ENCODE measurements at places on chromosomes 1 and 21. TPM values are rescaled to one million over a fixed set of nuclear protein-coding genes. Genes with fewer than 3 reads are reported as not detected.

DNA sequence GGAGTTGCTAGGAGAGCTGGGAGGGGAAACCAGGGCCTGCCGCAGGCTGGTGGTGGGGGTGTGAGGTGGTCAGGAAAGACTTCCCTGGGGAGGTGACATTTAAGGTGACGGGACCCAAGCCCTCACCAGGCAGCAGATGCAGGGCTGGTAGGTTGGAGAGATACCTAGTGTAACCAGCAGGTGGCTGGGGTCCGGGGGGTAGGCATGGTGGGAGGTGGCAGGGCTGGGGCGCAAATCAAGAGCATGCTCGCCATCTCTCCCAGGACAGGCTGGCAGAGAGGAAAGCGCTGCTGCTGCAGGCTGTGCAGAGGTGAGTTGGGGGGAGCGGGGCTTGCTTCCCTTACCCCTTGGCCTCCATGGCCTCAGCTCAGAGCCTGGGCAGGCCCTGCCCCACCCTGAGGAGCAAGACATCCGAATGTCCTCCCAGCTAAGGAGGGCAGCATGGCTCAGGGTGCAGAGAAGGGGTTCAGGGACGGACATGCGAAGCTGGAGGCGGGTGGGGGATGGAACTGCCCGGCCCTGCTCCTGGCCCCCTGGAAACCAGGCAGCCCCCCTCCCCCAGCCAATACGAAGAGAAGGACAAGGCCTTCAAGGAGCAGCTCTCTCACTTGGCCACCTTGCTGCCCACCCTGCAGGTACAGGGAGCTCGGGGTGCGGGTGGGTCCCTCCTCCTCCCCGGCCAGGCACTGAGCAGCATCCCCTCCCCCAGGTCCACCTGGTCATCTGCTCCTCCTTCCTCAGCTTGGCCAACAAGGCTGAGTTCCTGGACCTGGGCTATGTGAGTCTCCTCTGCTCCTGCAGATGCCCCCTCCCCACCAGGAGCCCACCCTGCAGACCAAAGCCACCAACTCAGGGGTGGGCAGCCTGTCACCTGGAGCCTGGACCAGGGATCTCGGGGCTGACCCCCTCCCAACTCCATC lies 4.0 kb downstream of the RNF207 start:
- no peak overlapping the region for H3K4me3 ChIP-seq
- H3K27ac ChIP-seq = no peak overlapping the region
- H3K36me3 ChIP-seq = no peaks in the 10 kb centered on the region
- H3K4me1 ChIP-seq = peaks cover 8% of the 10 kb centered on the region
- DNase-seq = no peak

DNA sequence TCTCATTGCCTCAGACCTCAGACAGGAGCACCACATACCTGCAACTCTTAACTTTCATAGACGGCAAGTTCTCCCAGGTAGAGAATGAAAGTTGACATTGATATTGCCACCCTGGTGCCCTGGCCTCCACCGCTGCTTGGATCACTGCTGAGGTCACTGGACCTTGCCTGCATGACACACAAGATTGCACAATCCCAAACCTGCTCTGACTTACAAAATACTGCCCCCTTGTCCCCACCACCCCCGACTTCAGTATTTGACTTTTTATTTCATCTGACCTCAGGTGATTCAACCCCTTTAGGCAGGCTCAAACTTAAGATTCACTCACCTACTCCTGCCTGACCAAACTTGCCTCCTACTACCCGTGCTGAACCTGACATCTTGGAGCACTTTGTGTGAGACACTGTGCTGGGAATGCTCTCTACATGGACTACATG lies 43.1 kb upstream of the S1PR1 start:
- no peak overlapping the region for H3K27ac ChIP-seq
- no peaks in the 10 kb centered on the region for H3K4me1 ChIP-seq
- no peaks in the 10 kb centered on the region for H3K27me3 ChIP-seq
- H3K4me3 ChIP-seq = no peak overlapping the region
- no peak for DNase-seq

GRCh38 chr1:227910511-227911153 lies 37.1 kb downstream of the WNT9A start:
- no peaks in the 10 kb centered on the region for H3K36me3 ChIP-seq
- H3K4me1 ChIP-seq = no peaks in the 10 kb centered on the region
- H3K27ac ChIP-seq = no peak overlapping the region
- no peak overlapping the region for H3K4me3 ChIP-seq

DNA sequence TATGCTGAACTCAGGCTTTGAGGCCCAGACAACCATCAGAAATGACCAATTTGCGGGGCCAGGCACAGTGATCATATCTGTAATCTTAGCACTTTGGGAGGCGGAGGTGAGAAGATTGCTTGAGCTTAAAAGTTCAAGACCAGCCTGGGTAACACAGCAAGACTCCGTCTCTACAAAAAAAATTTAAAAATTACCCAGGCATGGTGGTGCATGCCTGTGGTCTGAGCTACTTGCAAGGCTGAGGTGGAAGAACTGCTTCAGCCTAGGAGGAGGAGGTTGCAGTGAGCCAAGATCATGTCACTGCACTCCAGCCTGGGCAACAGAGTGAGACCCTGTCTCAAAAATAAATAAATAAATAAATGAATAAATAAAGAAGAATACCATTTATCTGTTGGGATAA lies 156.5 kb downstream of the EIF4G3 start:
- DNase-seq = no peak
- H3K4me1 ChIP-seq = peaks cover 19% of the 10 kb centered on the region
- H3K36me3 ChIP-seq = no peaks in the 10 kb centered on the region
- no peak overlapping the region for H3K27ac ChIP-seq

DNA sequence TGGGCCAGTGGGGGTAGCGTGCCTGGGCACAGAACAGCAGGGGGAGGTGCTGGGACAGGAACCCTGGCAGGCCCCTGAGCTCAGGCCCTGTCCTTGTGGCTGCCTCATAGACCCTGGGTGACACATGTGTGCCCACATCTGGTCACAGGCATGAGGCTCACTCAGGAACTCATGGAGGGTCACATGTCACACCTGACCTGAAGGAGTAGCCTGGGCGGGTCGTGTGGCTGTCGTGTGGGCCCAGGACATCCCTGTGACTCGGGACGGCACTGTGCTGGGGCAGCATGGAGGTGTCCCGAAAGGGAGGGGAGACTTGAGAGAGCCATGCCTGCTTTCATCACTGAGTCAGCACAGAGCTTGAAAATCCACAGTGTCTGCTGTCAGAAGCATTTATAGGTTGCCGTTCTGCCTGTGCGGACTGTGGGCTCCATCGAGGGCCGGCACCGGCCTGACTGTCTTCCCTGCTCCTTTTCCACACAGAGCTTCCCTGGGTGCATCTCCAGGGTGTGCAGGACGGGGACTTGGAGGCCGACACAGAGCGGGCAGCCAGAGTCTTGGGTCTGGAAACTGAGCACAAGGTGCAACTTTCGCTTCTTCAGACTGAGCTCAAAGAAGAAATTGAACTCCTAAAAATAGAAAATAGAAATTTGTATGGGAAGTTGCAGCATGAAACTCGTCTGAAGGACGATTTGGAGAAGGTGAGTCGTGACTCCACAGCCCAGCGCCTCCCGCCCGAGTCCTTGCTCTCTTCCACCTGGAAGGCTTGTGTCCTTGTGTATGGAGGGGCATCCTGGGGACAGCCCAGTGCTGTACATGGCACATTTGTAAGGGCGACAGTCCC lies 32.8 kb downstream of the PCNT start:
- H3K4me1 ChIP-seq = no peaks in the 10 kb centered on the region
- DNase-seq = no peak
- no peak overlapping the region for H3K27ac ChIP-seq
- H3K4me3 ChIP-seq = no peak overlapping the region

DNA sequence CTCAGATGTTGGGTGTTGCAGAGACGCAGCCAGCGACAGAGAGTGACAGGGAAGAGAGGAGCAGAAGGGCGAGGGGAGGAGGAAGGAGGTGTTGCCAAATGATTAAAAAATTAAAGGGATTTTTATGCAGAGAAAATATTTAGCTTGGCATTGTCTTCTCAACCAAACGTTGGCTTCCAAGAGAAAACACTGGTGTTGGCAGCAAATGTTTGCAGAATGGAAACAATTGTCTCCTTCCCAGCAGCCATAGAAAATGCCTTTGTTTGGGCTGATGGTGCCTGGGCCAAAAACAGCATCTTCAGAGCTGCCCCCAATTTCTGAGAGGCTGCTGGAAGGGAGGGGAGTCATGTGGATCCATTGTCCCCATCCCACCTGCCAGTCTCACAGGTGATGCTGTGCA lies 29.7 kb upstream of the GRIK3 start:
- no peak overlapping the region for H3K4me3 ChIP-seq
- no peak for DNase-seq
- no peaks in the 10 kb centered on the region for H3K4me1 ChIP-seq
- no peaks in the 10 kb centered on the region for H3K36me3 ChIP-seq
- H3K27me3 ChIP-seq = no peaks in the 10 kb centered on the region

GRCh38 chr1:44326024-44326701 lies 28.9 kb downstream of the ERI3 start:
- no peak overlapping the region for H3K27ac ChIP-seq
- no peak for DNase-seq
- H3K4me1 ChIP-seq = peaks cover 28% of the 10 kb centered on the region
- H3K36me3 ChIP-seq = no peaks in the 10 kb centered on the region
- H3K27me3 ChIP-seq = no peaks in the 10 kb centered on the region

GRCh38 chr21:35641271-35642016 lies 418.9 kb downstream of the SETD4 start:
- H3K27ac ChIP-seq = no peak overlapping the region
- no peak overlapping the region for H3K4me3 ChIP-seq
- H3K4me1 ChIP-seq = no peaks in the 10 kb centered on the region

DNA sequence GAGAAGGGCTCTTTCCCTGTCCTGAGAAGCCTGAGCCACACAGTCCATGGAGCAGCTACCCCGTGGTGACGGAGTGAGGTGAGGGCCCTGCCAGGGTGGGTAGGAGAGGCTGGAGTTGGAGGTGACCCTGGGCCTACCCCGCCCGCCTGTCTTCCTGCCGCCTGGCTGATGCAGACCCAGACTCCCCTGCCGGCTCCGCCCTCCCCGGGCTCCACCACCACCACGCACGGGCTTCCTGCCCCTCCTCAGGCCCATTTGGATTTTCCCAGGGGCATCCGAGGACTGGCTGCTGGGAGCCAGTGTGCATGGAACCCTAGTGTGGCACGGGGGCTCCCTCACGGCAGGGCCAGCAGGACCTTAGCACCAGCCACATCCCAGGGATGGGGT lies 32.5 kb downstream of the PODN start:
- H3K4me3 ChIP-seq = no peak overlapping the region
- no peak for DNase-seq
- no peaks in the 10 kb centered on the region for H3K36me3 ChIP-seq

GRCh38 chr1:228276901-228277490 lies 69.2 kb downstream of the OBSCN start:
- no peaks in the 10 kb centered on the region for H3K36me3 ChIP-seq
- no peak overlapping the region for H3K27ac ChIP-seq
- H3K27me3 ChIP-seq = no peaks in the 10 kb centered on the region
- DNase-seq = no peak
- H3K4me3 ChIP-seq = peak overlapping the region; percentile 88

- DNase-seq = no peak
- no peaks in the 10 kb centered on the region for H3K4me1 ChIP-seq
- no peaks in the 10 kb centered on the region for H3K36me3 ChIP-seq
- no peak overlapping the region for H3K4me3 ChIP-seq
- H3K27ac ChIP-seq = no peak overlapping the region
These were observed 258.4 kb upstream of the ZRANB2 start for GRCh38 chr1:71339238-71339637.

DNA sequence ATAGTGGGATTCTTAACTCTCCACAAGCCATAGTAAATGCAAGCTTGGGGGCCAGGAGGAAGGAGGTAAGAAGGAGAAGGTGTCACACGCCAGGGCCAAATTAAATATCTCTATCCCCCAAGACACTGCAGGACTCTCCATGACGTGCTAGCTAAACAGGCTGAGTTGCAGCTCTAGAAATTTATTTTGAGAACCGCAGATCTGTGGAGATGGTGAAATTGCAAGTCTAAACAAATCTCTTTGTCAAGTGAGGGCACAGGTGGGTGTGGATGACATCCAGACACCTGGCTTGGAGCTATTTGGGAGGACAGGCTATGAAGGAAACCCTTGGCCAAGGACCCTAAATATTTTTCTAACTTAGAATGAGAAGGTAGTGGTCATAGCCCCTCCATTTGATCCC lies 39.5 kb upstream of the USP1 start:
- no peaks in the 10 kb centered on the region for H3K36me3 ChIP-seq
- no peaks in the 10 kb centered on the region for H3K4me1 ChIP-seq
- no peaks in the 10 kb centered on the region for H3K27me3 ChIP-seq
- no peak overlapping the region for H3K27ac ChIP-seq

DNA sequence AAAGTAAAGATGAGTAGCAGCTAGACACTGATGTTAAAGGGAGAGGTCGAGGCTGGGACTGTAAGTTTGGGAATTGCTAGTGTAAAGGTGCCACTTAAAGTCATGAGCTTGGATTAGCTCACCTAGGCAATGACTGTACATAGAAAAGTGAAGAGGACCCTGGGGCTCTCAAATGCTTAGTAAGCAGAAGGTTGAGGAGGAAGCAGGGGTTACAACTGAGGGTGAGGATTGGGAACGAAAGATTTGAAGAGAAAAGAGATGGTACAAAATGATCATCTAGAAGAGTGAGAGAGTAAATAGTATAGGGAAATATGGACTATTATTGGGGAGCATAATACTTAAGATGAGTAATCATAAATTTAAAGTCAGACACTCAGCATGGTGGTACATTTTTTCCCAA lies 63.1 kb upstream of the TNFSF4 start:
- H3K4me3 ChIP-seq = no peak overlapping the region
- H3K27me3 ChIP-seq = no peaks in the 10 kb centered on the region
- no peak for DNase-seq
- H3K36me3 ChIP-seq = no peaks in the 10 kb centered on the region
- no peak overlapping the region for H3K27ac ChIP-seq

GRCh38 chr1:27526569-27527222 lies 36.7 kb upstream of the WASF2 start:
- peak overlapping the region; percentile 77 for H3K27ac ChIP-seq
- no peak for DNase-seq
- H3K27me3 ChIP-seq = no peaks in the 10 kb centered on the region
- no peaks in the 10 kb centered on the region for H3K36me3 ChIP-seq

DNA sequence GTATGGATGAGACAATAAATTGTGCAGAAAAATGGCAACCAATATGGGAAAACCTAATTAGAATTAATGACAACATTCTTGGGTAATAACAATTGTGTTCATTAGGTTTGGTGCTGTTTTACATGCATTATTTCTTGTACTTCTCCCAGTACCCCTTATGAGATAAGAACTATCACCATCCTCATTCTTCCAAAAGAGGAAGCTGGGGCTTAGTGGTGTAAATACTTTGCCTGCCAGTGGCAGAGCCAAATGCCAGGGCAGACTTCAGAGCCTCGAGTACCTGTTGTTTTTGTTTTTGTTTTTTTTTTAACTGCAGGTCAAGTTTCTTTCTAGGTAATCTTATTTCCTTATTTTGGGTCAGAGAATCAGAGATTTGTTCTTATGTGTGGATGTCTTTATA lies 206.4 kb downstream of the RHOU start:
- H3K4me3 ChIP-seq = no peak overlapping the region
- H3K27me3 ChIP-seq = no peaks in the 10 kb centered on the region
- no peak for DNase-seq
- peaks cover 38% of the 10 kb centered on the region for H3K4me1 ChIP-seq
- no peak overlapping the region for H3K27ac ChIP-seq
- H3K36me3 ChIP-seq = no peaks in the 10 kb centered on the region

The PRAMEF20 gene
- not detected for total RNA-seq

The MIER1 gene
- 50.9 TPM for total RNA-seq

The CHIA gene
- not detected for total RNA-seq

The RSPH1 gene
- 0.27 TPM for total RNA-seq

The TRIM45 gene
- 1.5 TPM for total RNA-seq

The SUMO3 gene
- 66.5 TPM for total RNA-seq

The KDF1 gene
- not detected for total RNA-seq

The ASCL5 gene
- not detected for total RNA-seq

The XPR1 gene
- total RNA-seq = 29.1 TPM

The KCNJ6 gene
- not detected for total RNA-seq

The IL19 gene
- not detected for total RNA-seq

The ITGB2 gene
- total RNA-seq = 161 TPM

The IL20 gene
- total RNA-seq = not detected
